Choroid plexus epithelial cell (primary cell): ENCODE measurements at places on chromosomes 1 and 21.

GRCh38 chr1:70874063-70874462, 173.6 kb downstream of the PTGER3 start:
- DNase-seq: no peak

GRCh38 chr1:2506007-2506860, 20.2 kb downstream of the PANK4 start:
- no peak for DNase-seq

GRCh38 chr1:26181586-26182382, 4.5 kb downstream of the CNKSR1 start:
- no peak for DNase-seq

DNA sequence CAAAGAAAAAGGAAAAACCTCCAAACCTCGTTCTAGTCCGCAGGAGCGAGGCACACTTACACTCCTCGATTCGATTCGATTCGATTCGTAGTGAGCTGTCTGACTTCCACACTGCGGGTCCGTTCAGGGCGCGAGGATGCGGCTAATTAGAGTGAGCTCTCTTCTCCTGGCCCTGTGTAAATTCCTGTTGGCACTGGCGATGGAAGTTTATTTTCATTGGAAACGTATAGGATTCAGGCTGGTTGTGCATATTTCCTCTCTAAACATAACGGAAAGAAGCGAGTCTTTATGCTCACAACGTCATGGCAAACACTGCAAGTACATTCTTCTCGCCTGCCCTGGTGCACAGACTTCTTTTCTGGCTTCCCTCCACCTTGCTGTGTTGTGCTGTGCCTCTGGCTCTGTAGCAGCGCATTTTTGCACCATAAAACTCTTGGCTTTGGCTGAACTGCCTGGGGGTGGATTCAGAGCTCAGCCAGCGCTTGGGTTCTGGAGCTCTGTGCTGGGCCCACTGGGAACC, 2.7 kb downstream of the HUNK start:
- DNase-seq: peak; percentile 7

DNA sequence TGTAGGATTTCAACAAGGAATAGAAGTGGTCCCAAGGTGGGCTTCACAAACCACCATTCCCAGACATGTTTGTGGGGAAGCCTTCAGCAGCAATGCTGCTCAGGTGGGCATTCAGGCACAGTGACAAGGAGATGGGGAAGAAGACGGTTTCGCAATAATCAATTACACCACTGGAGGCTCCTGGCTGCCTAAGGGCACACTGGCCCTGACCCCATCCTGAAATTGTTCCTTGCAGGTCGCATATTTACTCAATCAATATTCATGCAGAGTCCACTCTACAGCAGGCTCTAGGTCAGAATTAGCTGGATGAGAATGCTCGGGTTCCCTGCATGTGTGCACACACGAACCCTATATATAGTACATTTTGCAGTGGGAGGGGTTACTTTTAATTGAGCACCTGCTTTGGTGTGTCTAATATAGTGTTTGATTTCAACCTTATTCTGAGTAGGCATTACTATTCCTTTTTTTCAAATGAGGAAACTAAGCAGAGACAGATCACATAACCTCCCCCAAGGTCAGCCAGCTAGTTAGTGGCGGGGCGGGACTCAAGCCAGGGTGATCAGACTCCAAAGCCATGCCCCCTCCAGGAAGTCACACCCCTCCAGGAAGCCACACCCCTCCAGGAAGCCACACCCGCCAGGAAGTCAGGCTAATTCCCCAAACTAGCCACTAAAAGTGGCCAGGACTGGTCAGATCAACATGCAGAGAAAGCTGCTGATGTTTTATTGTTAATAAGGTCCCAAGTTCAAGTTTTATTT, 106.5 kb downstream of the HLCS start:
- peak; percentile 67 for DNase-seq

DNA sequence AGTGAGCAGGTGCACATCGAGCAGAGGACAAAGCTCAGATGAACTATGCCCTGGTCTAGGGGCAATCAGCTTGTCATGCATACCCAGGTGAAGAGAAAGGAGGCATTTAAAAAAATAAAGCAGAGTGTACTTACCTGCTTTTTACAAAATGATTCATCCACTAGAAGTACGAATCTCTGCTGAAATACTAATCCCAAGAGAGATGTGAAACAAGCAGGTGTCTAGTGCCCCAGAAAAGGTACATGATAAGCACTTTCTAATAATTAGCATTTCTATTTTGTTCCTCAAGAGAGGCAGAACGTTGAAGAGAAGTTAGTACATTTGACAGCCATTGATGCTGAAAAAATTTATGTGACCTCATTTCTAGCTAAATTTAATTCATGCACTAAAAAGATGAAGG, 31.1 kb downstream of the CHODL start:
- DNase-seq: no peak

DNA sequence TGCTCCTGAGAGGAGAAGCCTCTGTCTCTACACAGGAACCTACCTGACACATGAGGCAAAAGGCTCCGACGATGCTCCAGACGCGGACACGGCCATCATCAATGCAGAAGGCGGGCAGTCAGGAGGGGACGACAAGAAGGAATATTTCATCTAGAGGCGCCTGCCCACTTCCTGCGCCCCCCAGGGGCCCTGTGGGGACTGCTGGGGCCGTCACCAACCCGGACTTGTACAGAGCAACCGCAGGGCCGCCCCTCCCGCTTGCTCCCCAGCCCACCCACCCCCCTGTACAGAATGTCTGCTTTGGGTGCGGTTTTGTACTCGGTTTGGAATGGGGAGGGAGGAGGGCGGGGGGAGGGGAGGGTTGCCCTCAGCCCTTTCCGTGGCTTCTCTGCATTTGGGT, 3.9 kb upstream of the ACKR1 start:
- no peak for DNase-seq

GRCh38 chr1:31532173-31532572, 44.1 kb upstream of the TINAGL1 start:
- no peak for DNase-seq

GRCh38 chr1:184162281-184162680, 110.8 kb downstream of the TSEN15 start:
- DNase-seq: no peak

DNA sequence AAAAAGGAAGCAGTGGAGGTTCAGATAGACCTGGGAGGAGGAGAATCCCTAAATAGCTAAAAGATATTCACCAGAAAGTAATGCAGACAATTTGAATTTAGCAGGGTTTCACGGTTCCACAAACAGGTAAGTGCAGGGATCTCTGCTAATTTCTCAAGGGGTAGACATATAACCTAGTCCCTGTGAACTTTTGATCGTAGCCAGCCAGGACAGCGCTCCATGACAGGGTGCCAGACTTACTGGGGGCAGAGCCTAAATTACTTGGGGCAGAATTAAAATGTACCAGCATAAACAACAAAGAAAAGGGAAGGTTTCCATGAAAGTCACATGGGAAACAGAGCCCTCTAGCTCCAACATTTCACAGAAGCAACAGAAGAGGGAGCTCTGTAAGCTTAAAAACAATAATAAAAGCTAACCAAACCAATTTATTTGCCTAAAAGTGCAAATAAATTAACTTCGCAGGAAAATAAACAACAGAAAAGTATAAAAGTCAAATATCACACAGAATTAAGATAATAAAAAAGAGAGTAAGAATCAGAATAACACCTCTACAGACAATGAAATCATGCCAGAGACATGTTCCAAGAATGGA, 198.3 kb downstream of the DUSP10 start:
- DNase-seq: peak; percentile 77

- no peak for DNase-seq
These were observed 72.6 kb downstream of the DDR2 start for GRCh38 chr1:162704673-162705424.

- no peak for DNase-seq
These were observed 60.3 kb downstream of the SLX9 start for GRCh38 chr21:44999972-45000636.

GRCh38 chr1:78102082-78102481, 56.3 kb downstream of the GIPC2 start:
- DNase-seq: peak; percentile 96

GRCh38 chr1:165875171-165875570, 47.8 kb downstream of the UCK2 start:
- no peak for DNase-seq
